ENCODE measurements at places on chromosomes 2 and 18.
A peak's percentile ranks its signal among the peaks of the same experiment; 100 is the strongest.

GRCh38 chr18:45066886-45067285, 386.2 kb downstream of the SETBP1 start:
- DNase-seq, result no peak

DNA sequence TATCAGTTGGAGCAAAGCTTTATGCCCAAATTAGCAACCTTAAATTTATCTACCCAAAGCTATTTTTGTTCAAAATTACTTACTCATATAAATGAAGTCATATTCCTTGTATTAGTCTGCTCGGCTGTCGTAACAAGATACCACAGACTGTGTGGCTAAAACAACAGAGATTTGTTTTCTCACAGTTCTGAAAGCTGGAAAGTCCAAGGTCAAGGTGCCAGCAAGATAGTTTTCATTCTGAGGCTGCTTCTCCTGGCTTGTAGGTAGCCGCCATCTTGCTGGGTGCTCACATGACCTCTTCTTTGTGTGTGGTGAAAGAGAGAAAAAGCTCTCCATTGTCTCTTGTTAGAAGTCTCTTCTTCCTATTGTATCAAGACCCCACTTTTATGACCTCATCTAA, 15.7 kb upstream of the DPP10 start:
- DNase-seq, result no peak

DNA sequence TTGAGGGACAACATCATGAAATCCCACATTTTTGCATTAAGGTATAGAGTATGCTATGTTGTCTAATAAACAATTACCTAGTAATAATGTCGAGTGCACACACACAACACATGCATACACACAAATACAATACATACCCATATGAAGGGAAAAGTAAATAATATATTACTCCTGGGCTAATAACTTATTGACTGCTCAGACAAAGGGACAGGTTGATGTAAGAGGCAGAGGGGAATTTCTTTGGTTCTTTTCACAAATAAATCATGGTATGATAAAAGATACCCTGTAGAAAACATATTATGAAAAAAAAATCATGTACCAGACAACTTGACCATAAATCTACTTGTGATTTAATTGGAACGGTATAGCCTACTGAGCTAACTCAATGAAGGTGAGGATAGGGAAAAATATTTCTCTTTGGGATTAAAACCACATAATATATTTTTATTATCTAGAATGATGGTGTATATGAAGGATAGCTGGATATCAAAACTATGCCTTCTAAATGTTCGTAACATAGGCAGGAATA, 398.7 kb upstream of the LRRTM4 start:
- DNase-seq, result no peak

GRCh38 chr2:9914384-9915065, 37.0 kb upstream of the GRHL1 start:
- DNase-seq, result no peak

DNA sequence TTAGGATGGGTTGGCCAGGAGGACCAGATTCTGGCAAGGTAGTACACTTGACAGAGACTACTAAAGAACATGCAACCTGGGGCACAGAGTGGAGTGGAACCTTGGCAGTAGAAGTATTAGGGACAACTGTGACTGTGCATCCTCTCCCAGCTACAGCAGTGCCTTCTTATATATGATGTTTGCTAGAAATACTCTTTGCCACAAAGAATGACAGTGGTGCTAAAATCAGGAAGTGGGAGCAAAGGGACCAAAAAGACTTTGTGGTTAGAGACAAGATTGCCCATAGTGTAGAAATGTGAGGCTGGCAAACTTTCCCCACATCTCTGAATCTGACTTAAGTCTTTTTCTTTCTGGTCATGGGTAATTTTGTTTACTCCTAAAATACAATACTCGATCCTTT, 9.4 kb upstream of the SLC38A11 start:
- DNase-seq, result peak; percentile 26

DNA sequence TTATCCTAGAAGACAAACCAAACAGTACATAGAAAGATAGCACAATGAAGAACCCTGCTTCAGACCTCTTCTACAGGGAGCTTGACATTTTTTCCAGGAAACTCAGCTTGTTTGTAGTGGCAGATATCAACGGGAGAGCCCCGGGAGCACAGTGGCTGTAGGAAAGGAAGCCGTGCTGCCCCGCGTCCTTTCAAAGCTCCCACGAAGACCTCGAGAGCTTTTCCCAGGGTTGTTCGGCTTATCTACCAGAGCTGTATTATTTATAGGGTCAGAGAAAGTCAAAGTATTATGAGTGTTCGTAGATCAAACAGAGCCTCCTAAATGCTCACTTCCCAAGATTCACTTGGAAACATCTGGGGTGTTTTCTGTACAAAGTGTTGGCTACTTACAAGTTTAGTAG, 167.1 kb upstream of the COPS8 start:
- DNase-seq, result no peak

GRCh38 chr2:58156780-58157179, 84.3 kb downstream of the FANCL start:
- DNase-seq, result no peak

DNA sequence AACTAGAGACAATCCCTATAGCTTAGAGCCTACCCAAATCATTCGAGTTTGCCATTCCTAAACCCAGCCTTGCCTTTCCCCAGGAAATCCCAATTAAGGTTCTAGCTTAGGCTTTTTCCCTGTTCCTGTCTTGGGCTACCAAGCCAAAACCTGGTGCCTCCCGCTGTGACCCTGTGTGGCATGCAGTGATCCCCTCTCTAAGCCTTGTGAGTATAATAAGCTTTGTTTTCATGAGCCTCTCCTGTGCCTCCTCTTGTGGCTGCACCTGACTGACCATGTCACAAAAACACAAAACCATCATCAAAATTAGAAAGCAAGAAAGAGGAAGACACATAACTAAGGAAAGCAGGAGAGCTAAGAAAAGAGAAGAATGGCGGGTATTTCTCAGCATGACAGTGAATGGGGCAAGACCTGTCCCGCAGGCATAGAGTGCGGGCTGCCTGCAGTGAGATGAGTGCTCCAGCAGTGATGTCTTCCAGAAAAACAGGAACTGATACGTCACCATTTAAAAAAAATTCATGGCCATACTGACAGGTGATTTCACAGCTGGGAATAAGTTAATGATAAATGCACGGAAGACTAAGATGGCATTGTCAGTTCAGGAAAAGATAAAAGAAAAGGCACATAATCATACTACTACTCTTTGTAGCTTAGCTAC, 9.2 kb upstream of the PAIP2B start:
- DNase-seq, result no peak

- no peak for DNase-seq
Measured at GRCh38 chr2:174595891-174596397, 1.7 kb downstream of the WIPF1 start.

- DNase-seq, result no peak
Measured at GRCh38 chr2:197884252-197884651, 79.9 kb downstream of the PLCL1 start.

GRCh38 chr18:20997371-20997770, 114.2 kb downstream of the ROCK1 start:
- no peak for DNase-seq

- DNase-seq, result no peak
Measured at GRCh38 chr18:11251229-11251890, 102.0 kb upstream of the PIEZO2 start.

- no peak for DNase-seq
Measured at GRCh38 chr2:63053889-63054602, 3.4 kb downstream of the OTX1 start.

All from Jurkat, Clone E6-1 (cell line).